ENCODE measurements at places on chromosomes 11 and 22.

- DNase-seq = no peak
These were observed 6.0 kb downstream of the SYT9 start for GRCh38 chr11:7257724-7258123.

GRCh38 chr11:64206457-64207255 lies at the start of gene FERMT3:
Gene FERMT3 (plus strand): TSS chr11:64206721. CDS start chr11:64207365, 644 bp downstream.
- peak; percentile 57 for DNase-seq

- DNase-seq = no peak
These were observed 13.2 kb upstream of the USP18 start for GRCh38 chr22:18136563-18137320.

DNA sequence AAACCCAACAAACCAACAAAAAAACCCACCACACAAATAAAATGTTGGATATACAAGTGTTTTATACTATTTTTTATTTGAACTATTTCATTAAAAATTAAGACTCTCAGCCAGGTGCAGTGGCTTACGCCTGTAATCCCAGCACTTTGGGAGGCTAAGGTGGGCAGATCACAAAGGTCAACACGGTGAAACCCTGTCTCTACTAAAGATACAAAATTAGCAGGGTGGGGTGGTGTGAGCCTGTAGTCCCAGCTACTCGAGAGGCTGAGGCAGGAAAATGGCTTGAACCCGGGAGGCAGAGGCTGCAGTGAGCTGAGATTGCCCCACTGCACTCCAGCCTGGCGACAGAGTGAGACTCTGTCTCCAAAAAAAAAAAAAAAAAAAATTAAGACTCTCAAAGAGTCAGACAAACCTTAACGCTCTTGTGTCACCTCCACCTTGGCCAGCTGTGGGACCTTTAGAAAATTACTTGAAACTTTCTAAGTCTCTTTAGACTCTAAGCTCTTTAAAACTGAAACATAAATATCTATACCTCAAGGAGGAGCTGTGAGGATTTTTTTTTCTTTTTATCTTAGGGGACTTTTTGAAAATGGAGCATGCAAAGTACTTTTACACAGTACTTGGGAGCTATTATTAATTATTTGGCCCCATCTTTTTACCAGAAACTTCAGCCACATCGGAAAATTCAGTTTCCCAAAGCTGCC lies 68.4 kb upstream of the CLNS1A start:
- no peak for DNase-seq

- DNase-seq = no peak
These were observed 19.9 kb upstream of the NCR3LG1 start for GRCh38 chr11:17331669-17332068.

DNA sequence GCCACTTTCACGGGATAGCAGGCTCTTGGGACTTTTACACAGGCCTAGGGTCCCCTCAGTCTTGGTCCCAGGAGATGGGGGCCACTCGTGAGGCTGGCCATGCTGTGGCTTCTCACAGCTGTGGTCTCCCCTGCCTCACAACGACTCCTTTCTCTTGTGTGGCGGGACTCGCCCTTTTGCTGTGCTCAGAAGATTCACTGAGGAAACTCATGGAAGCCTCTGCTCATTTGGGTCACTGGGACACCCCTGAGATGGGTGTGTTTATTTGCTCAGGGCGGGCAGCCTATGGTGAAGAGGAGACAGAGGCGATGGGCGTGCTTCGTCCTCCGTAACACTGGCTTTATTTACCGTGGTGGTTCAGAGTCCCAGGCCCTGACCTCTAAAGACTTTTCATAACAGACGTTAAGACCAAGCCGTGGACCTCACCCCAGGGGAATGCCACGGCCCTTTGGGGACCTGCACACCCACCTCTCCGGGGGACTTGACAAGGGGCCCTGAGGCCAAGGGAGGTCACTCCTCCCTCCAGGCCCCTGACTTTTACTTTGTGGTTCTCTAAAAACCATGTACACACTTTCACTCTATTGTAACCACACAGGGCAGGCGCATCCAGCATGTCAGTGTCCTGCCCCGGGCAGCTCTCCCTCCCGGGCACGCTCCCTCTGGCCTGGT lies 15.5 kb downstream of the TEF start:
- DNase-seq = no peak

- no peak for DNase-seq
These were observed 75.3 kb downstream of the SC5D start for GRCh38 chr11:121367844-121368225.

- no peak for DNase-seq
These were observed 32.4 kb upstream of the NAV2 start for GRCh38 chr11:19679952-19680828.

DNA sequence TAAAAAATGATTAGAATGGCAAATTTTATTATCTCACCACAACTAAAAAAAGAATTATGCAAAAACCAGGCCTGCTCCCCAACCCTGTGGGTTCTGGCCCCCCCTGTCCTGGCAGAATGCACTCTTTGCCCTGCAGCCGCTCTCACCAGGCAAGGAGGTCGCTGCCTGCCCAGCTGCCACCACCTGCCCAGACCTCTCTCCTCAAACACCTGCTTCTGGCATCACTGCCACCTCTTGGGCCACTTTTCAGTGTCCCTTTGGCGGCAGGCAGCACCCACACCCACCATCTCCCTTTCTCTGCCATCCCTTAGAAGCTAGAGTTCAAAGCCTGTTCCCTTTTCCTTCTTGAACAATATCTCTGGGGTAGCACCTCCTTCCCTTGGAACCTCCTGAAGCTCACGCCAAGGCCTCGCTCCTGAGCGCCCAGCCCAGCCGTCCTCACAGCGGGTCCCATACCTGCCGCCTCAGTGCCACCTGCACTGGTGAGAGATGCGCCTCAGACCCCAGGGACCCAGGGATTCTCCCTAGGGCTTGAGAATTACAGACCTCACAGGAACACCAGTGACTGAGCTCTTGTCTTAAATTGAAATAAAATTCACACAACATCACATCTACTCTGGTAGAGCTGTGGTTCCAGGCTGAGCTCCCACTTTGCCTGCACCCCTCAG lies 44.6 kb downstream of the SGSM3 start:
- DNase-seq = no peak

GRCh38 chr22:27577574-27577969 lies 224.0 kb downstream of the MN1 start:
- DNase-seq = no peak

- DNase-seq = no peak
These were observed 71.0 kb downstream of the PARVA start for GRCh38 chr11:12448131-12448939.

DNA sequence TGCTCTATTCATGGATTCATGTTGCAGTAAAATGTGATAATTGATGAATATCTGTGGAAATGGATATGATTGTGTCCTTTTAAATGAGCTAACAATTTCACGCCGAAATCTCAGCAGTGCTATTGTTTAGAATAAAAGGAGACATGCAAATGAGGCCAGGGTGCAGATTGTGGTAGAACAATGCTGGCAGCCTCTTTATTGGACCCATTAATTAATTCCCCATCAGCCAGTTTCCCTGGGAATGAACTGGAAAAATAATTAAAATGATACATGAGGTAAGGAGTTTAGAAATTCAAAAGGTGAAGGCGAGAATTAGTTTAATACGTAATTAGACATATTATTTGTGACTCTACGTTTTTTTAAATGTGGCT lies 306.2 kb downstream of the TBC1D22A start:
- DNase-seq = no peak

GRCh38 chr11:86938203-86938899 lies 16.8 kb downstream of the FZD4 start:
- DNase-seq = no peak

All from T-helper 1 cell (primary cell).